ENCODE measurements at places on chromosomes 7 and 10. TPM values are rescaled to one million over a fixed set of nuclear protein-coding genes. Genes with fewer than 3 reads are reported as not detected.

The HTR5A gene
- not detected for total RNA-seq

The STX1A gene
- total RNA-seq, result 1.7 TPM

GRCh38 chr7:129607471-129608120, 3.9 kb upstream of the NRF1 start:
- DNase-seq, result no peak

DNA sequence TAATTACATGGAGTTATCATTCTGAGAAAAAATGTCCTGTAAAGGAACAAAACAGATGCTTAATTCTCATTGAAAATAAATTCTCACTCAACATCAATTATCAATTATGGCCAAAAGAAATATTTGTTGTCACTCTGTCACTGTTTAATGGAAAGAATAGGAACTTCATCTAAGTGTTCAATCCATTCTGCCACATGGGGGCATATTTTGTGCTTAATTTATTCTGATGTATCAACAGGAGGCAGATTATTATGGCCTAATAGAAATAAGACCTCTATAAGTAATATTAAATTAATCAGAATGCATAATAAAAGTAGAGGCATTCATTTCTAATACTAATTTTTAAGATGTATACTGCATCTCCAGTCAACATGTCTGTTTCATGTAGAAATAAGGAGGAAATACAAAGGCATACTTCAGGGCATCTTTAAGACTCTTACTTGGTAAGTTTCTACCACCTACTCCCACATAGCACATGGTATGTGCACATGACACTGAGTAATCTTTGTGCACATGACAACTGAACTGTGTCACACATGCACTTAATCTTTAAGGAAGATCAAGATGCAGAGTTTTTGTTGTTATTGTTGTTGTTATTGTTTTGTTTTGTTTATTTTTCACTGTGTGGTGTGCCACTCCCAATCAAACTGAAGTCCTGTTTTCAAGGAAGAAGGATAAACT, 420.4 kb upstream of the SEMA3A start:
- no peak for DNase-seq

DNA sequence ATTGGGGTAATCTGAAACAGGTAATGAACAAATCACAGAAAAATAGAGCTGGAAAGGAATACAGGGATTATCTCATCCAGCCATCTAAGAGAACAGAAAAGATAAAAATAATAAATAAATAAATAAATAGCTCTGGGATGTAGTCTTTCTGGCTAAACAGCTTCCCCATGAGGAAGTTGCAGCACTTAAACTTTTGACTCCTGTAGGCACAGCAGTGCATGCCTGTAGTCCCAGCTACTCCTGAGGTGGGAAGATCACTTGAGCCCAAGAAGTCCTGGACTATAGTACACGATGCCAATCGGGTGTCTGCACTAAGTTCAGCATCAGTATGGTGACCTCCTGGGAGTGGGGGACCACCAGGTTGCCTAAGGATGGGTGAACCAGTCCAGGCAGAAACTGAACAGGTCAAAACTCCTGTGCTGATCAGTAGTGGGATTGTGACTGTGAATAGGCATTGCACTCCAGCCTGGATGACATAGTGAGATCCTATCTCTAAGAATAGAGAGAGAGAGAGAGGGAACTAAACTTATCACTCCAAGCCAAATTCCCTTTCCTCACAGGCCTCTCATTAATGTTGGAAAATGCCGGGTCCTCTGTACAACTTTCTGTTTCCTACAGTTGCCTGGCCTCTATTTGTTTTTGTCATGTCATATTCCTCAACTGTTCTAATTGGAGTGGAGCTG, 61.7 kb upstream of the CDK13 start:
- no peak for DNase-seq

- no peak for DNase-seq
Observed at GRCh38 chr10:9069136-9069535, 1014.6 kb downstream of the GATA3 start.

DNA sequence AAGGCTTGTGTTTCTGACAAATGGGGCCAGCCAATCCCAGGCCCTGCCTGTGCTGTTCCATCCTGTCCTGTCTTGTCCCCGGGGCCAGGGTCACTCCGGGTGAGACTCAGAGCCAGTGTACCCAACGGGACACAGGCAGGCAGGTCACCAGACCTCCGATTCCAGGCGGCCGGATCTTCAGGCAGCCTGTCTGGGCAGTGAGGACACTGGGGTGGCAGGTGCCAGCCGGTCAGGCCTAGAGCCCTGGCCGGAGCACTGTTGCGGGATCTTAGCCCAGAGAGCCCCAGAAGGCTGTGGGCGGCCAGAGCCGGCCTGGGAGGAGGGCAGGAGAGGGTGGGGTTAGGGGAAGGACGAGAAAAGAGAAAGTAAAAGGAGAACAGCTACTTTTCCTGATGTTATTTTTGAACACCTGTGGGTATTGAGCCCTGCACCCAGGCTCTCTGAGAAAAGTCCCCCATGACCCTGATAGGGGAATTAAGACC, 134.3 kb upstream of the TNRC18 start:
- DNase-seq, result peak; percentile 91

Measured in Right ventricle myocardium superior (tissue), 1 donor.